ENCODE measurements at places on chromosomes 13 and 19.

- DNase-seq: no peak
Observed at GRCh38 chr19:37309834-37310575, 60.9 kb upstream of the ZNF527 start.

GRCh38 chr13:102657630-102658029, 37.2 kb downstream of the METTL21C start:
- no peak for DNase-seq

DNA sequence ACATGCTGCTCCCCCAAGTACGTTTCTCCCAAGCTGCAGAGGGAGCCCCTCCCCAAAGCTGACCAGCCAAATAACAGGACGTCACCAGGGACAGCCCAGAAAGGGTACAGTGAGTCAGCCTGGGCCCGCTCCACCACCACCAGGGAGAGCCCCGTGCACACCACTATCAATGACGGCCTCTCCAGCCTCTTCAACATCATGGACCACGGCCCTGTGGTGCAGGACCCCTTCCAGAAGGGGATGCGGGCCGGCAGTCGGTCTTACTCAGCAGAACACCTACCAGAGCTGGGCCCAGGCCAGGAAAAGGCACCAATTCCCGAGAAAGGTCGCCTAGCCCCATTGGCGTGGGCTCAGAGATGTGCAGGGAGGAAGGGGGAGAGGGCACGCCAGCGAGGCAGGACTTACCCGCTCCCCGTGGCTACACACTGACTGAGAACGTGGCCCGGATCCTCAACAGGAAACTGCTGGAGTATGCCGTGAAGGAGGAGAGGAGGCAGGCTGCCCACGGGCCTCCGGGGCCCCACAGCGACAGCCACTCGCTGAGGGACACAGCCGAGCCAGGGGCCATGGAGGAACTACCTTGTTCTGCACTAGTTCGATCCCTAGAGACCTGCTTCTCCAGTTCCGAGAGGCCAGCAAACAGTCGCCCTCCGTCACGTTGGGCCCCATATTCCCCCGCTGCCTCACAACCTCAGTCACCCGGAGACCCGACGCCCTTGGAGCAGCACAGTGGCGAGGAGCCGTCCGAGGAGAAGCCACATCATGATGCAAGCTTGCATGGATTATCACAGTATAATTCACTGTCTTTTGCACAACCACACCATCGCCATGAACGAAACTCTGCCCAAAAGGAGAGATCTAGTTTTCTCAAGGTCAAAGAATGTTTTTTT, 815.9 kb upstream of the KLHL1 start:
- DNase-seq: no peak

- DNase-seq: no peak
Observed at GRCh38 chr13:43159026-43159461, 135.7 kb downstream of the DNAJC15 start.

- no peak for DNase-seq
Observed at GRCh38 chr19:723714-724113, 15.0 kb downstream of the PALM start.

GRCh38 chr19:35740423-35741202, 1.6 kb downstream of the IGFLR1 start:
- DNase-seq: peak; percentile 91

- DNase-seq: no peak
Observed at GRCh38 chr13:44148159-44148914, 225.3 kb upstream of the SERP2 start.

GRCh38 chr13:37869506-37869755, 141 bp downstream of the TRPC4 start:
- no peak for DNase-seq

DNA sequence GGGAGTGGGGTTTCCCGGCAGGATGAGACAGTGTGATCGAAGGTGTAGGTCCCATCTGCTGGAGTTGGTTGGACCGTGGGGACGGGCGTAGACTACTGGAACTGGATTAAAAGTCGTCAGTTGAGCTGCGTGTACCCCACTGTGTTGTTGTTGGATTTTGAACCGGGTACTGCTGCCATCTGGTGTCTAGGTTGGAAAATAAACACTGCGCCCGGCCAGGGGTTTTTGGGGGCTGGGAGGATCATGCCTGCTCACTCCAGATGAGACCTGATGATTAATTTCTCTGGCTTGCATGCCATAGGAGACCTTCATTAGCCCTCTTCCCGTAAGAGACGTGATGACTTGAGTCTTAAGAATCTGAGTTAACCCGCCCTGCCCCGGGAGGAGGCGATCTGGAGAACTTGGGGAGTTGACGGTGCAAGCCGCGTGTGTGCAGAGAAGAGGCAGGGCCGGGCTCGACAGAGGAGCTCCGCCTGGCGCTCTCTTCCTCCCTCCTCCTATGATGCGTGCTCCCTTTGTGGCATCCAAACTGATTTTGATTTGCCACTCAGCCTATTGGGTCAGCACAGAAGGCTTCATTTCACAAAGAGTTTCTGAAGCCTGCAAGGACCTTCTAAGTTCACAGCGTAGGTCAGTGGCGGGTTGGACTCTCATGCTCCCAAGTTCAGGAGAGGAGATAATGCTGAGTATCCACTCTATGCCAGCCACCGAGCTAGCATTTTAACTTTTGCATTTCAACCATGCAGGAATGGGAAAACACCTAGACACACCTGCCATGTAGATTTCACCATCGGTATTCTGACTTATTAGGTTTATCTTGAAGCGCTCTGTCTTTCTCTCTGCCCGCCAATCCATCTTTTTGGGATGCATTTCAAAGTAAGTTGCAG, 2.7 kb downstream of the UHRF1 start:
- DNase-seq: peak; percentile 61

GRCh38 chr13:39257642-39258041, 219.4 kb downstream of the NHLRC3 start:
- DNase-seq: no peak

GRCh38 chr13:94859811-94860210, 147.5 kb upstream of the SOX21 start:
- no peak for DNase-seq

All from central memory CD4-positive, alpha-beta T cell (primary cell).